ENCODE measurements at places on chromosomes 5 and 9.
A peak's percentile ranks its signal among the peaks of the same experiment; 100 is the strongest.

DNA sequence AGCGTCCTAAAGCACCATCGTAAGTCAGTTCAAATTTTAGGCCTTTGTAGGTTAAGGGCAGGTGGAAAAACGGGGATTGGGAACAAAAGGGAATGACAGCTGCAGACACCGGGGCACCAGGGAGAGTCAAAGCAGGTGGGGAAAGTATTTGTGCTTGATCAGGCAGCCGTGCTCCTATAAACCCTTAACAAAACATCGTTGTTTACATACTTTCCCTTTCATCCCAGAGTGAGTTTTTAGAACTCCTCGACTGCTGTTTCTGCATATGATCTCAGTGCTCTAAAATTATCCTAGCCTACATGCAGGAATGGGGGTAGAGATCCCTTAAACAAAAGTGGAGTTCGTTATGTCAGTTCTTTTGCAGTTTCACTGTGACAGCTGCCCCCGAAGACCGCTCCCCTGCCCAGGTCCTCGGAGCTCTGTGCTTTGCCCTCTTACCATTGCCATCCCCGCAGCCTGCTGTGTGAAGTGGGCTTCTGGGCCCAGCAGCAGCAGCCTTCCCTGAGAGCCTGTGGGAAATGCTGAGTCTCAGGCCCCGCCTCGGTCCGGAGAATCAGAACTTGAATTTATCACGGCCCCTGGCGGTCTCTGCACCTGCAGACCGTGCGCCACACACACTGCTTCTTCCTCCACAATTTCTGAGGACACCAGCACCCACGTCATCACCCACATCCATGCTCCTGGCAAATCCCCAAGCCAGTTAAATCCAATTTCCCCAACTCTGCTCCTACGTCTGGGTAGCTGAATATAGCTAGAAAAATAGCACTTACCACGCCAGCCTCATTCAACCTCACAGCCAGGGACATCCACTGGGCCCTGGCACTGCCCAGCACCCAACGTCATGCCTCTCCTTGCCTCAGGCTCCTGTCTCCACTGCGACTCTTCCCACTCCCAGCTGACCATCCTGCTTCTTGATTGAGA lies 86.8 kb downstream of the NSUN2 start:
- DNase-seq = no peak

- DNase-seq = no peak
Observed at GRCh38 chr5:161471211-161471950, 75.1 kb downstream of the GABRB2 start.

- no peak for DNase-seq
Observed at GRCh38 chr5:179115845-179116524, 55.8 kb downstream of the ZNF354C start.

DNA sequence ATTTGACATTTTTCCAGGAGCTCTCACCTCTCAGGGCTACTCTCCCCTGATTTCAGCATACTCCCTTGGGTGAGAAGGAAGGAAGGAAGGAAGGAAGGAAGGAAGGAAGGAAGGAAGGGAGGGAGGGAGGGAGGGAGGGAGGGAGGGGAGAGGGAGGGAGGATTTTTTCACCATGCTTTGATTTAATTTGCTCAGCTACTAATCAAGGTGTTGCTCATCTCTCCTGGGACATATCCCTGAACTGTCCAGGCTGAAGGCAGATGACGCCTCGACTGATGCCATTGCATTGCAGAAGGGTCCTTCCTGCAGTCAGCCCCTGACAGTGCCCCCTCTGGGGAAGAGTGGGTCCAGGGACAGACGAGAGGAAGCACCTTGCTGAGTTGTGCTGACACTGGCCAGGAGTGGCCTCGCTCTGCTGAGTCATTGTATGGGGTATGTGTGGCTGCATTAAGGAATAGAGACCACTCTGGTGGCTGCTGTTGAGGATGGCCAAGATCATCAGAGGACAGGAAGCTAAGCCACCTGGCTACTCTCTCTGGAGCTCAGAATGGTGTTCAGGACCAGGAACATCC lies 43.6 kb upstream of the CRB2 start:
- DNase-seq = no peak

DNA sequence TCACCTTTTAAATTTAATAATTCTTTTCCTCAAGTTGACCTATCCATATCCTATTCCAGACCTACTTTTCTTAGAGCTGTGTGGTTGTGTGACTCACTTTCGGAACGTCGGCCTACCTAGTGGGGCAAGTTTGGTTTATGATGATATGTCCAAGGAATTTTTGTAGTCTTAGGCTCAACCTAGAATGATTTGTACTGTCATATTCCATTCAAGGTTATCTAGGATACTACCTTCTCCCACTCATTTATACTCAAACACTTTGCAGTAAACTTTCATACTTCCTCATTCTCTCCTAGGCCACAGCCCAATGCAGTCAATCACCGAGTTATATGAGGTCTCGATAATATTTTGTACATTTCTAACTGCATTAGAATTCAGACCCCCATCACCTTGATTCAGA lies 61.9 kb downstream of the PIK3R1 start:
- DNase-seq = no peak

- peak; percentile 43 for DNase-seq
Observed at GRCh38 chr5:120655828-120656435, 191.8 kb downstream of the PRR16 start.

- DNase-seq = no peak
Observed at GRCh38 chr9:91698266-91698665, 251.8 kb downstream of the ROR2 start.

DNA sequence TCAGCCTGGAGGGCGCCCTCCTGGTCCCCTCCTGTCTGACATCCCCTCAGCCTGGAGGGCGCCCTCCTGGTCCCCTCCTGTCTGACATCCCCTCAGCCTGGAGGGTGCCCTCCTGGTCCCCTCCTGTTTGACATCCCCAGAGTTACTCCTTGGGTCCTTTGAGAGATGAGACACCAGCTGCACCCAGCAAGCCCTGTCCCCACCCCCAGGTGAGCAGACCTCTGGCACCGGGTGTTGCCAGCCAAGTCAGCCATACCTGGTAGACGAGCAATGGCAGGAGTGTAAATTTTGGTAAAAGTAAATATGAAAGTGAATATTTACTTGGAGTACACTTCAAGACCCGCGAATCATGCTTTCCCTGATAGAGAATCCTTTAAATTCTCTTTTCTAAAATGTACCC lies 25.4 kb downstream of the EXOC3 start:
- DNase-seq = no peak

DNA sequence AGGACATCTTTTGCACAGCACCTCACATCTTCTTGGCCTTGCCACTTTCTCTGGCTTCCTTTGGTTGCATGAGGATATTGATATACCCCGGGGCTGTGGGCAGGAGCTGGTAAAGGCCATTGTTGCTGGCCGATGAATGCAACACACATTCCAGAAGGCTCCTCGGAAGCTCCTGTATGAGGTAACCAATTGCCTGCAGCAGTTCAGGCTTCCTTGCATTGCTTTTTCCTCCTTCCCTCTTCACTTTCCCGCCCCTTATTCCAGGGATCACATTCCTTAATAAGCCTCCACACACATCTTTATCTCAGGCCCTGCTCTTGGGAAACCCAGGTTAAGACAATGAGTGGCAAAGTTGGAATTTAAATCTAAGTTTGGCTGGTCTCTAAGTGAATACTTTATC lies 505.4 kb upstream of the CLINT1 start:
- no peak for DNase-seq
